ENCODE measurements at places on chromosomes 4 and X.

GRCh38 chrX:13028871-13029636 lies 15.4 kb downstream of the FAM9C start:
- DNase-seq = no peak

DNA sequence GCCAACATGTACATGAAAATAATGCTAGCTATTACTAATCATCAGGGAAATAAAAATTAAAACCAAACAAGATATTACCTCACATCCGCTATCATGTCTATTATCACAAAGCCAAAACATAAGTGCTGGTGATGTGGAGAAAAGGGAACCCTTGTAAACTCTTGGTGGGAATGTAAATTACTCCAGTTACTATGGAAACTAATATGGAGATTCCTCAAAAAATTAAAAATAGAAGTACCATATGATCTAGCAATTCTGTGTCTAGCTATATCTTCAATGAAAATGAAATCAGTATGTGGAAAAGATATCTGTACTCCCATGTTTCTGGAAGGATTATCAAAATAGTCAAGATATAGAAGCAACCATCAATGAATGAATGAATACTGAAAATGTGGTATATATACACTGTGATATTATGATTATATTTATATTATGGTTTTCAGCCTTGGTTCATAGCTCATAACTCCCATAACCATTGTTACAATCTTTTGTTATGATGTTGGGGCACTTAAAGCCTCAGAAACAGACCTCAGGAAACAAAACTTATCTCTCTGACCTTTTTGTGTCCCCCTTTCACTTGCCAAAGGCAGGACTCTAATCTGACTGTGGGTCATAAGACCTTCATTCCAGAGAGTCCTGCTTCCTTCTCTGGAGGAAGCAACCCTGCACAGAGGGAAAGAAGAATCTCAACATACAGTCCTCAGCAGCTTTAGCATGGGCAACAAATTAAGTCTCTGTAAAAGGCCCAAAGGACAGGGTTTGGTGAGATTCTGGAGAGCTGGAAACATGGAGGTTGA lies 933.2 kb downstream of the ADGRL3 start:
- no peak for DNase-seq

DNA sequence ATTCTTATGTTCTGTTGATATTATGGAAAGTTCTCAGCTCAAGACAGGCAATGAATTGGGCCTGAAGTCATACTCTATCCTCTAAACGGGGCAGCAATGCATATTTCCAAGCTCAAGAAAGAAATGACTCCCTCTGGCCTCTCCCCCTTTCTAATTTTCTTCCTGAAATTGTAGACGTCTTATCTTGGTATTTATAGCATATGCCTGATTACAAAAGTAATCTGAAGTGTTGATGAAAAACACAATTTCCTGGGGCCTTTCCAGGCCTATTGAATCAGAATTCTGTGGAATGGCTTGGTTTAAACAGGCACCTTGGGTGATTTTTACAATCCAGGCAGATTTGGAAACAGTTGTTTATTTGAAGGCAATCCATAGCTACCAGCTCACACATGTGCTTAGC lies 21.4 kb upstream of the PGRMC2 start:
- no peak for DNase-seq

DNA sequence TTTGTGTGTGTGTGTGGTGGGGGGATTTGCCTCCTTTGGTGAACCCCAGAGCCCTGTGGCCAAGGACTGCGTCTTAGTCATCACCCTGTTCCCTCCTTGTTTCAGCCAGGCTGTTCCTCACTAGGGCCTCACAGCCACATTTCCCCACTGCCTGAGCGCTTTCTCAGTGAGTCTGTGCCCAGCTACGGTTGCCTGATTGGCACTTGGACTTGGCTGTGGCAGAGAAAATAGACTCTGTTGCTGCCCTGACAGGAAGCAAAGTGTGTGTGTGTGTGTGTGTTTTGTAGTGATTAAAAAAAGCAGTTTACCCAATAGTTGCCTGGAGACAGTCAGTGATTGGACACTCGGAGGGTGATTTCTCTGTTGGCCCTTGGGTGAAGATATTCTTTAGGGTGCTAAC lies 113.0 kb downstream of the UCHL1 start:
- no peak for DNase-seq

DNA sequence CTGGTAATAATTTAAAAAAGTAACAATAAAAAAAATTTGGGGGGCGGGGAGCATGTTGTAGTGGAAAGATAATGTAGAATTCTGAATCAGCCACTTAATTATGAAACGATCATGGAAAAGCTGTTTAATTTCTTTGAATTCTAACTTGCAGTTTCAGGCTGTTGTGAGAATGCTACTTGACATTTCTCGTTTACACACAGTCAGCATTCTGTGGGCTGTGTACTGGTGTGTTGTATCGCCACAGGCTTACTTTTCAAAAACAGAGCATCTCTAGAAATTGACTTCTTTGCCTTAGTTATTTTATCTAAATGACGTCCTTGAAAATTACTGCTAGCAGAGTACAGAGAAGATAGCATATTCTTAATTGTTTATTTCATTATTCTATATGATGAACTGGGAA lies 350.4 kb downstream of the FSTL5 start:
- no peak for DNase-seq

GRCh38 chrX:100685284-100685996 lies 41.4 kb downstream of the SRPX2 start:
- peak; percentile 81 for DNase-seq

DNA sequence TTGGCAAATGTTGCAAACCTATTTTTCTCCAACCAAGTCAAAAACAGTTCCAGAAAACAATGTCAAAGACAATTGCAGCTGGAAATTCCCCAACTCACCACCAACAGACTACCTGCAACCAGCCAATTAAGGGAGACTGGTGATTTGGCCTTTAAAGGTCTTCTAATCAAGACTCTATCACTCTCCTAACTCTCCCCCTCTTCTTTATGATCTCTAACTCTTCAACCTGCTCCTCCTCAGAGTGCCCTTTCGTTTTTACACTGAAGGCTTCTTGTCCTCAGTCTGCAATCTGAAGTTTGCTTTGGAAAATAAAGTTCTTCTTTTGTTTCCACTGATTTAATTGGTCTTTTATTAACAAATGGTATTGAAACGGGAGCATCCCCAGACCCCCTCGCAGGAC lies 203.9 kb downstream of the TECRL start:
- DNase-seq = no peak

DNA sequence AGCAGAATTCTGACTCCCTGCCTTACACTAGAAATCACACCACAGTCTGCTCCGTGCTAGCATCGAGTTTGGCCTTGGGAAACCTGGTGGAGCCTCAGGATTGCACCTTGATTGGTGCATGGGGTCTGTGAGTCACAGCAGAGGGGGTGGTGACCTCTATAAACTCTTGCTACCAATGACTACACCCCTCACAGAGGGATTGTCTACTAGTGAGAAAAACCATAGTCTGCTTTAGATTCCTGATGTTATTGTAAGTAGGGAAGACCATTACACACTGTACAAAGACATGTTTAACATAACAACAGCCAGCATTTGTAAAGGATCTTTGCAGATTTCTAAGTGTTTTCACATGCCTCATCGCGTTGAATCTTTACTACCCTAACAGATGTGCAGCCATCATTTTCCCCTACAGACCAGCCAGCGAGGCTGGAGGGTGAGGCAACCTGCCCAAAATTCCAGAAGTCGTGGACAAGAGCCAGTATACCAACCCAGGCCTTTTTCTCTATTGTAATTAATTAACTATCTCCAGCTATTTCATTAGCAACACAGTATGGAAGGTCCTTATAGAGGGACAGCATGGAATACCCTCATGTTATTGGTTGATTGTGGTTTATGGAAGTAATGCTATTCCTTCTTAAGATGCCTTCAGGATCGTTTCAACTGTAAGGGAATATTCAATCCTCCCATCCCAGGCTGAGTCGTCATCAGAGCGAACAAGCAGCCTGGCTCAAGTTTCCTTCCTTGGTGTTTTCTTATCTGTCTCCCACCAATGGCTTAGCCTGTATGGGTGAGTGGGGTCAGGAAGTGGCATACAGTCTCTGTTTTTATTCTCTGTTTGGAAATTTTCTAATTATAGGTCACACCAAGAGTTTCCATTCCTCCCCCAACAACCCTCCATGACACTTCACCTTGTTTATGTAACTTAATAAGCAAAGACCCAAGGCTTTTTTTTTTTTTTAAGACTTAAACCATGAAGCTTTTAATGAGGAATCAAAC lies 55.9 kb upstream of the KDR start:
- no peak for DNase-seq

DNA sequence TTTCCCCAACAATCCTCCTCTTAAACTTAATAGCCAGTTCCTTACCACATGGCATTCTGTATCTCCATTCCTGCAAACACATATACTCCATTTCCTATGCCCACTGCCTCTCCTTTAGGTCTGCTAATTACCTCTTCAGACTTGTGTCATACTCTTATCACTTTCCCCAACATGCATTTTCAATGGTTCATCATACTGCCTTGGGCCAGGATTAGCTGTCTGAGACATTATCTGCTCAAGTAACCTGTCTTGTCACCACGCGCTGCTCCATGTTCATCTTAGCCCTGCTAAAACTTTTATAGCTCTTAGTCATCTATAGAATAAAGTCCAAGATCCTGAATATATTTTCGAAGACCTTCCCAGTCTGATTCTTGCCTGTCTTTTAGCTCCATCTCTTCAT lies 224.1 kb upstream of the GK2 start:
- DNase-seq = no peak

- no peak for DNase-seq
Observed at GRCh38 chrX:48894891-48895290, 2.7 kb downstream of the TIMM17B start.

DNA sequence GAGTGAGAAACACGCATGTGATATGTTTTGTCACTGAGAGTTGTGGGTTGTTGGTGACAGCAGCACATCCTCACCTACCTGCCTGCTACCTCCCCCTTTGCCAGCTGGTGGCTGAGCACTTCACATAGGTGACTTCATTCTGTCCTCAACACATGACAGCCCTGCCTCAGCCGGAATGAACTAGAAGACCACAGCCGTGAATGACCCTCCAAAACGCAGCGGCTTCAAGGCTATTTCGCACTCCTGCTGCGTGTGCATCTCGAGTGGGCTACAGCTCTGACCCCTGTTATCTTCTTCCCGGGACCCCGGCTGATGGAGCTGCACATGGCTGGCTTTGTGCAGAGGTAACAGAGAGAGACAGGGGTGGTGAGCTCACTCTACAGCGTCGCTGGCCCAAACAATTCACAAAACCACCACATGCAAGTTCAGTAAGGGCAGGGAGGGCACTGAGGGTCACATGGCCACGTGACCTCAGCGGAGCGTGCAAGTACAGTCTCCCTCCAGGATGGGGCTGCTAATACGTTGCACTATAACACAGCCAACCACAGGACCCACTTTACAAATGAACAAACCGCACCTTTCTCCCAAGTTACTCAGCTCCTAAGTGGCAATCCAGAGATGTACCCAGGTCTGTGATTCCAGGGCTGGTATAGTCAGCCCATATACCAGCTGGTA lies 6.3 kb upstream of the PPP2R2C start:
- DNase-seq = no peak

DNA sequence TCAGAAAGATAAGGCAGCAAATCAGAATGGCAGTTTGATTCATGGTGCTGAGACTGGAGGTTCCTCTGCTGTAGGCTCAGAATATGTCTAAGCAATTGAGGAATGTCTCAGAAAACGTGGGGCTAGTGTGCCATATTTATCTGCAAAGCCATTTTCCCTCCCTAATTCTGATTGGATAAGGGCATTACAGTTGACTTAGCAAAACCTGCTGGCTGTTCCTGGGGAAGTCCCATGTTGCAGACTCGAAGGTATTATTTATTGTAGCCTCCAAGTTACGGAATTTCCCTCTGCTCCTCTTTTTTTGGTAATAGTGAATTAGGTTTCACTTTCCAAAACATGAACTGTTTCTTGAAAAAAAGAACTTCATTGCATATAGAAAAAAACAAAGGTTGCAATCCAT lies at the start of gene CXCL10:
Gene CXCL10 (minus strand): TSS at position 109 of the 400 bp plus-strand sequence. CDS start 66 bp downstream, at position 43.
- peak; percentile 53 for DNase-seq

DNA sequence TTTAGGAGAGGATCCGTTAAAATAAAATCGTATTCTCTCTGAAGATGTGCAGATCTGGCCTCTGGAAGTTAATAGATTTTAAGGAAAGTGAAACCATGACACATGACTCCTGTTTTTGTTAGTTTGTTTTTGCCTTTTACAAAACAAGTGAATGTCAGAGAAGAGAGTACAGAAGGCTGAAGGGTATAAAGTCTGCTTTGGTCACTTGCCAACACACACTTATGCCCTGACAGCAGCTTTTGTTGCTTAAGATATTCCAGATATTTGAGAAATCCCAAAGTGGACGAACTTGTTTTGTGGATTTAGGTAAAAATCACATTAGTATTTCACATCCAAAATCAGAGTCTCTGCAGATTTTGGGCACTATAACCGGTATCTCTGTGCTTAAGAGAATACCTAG lies 192.4 kb upstream of the RASGEF1B start:
- no peak for DNase-seq

DNA sequence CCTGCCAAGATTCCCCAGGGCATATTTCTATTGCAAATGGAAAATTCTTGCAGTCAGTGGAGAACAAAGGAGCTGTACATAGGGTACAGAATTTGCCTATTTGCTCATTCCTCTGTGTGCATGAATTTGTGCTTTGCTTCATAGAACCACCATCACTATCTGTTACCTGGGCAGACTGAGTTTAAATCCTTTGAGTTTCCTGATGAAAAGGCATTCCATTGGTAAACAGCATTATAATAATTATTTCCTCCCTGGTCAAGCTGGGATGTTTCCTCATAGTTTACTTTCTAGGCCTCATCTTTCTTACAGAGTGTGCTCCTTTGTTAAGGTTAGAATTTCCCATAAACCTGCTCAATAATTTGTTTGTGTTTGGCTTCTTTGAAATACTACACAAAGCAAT lies 809 bp upstream of the SLC6A14 start:
- no peak for DNase-seq

DNA sequence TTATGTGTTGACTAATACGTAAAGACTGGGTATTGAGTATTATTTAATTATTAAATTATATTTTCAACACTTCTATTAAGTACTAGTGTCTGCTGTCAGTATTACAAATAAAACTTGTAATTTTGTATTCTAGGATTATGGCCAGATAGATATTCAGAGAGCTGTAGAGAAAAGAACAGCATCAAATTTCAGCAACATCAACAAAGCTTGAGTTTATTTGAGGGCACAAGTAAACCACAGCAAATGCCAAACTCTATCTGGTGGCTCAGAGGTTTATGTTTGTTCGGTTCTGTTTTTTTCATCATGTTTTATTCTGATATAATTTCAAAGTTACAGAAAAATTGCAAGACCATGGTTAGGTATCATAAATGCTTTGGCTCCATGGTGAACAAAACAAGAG lies 1530.5 kb downstream of the PCDH18 start:
- no peak for DNase-seq

- no peak for DNase-seq
Observed at GRCh38 chrX:41406201-41406600, 40.9 kb upstream of the NYX start.

DNA sequence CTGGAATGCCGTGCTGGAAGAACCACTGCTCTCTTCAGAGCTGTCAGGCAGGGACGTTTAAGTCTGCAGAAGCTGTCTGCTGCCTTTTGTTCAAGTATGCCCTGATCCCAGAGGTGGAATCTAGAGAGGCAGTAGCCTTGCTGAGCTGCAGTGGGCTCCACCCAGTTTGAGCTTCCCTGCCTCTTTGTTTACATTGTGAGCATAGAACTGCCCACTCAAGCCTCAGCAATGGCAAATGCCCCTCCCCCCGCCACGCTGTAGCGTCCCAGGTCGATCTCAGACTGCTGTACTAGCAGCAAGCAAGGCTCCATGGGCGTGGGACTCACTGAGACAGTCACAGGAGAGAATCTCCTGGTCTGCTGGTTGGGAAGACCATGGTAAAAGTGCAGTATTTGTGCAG lies 34.8 kb upstream of the MUC7 start:
- DNase-seq = no peak

- peak; percentile 44 for DNase-seq
Observed at GRCh38 chr4:73019462-73020047, 50.0 kb downstream of the COX18 start.

GRCh38 chr4:6277935-6278800 lies 8.5 kb downstream of the WFS1 start:
- DNase-seq = no peak
